ELR (cell line): ENCODE measurements at places on chromosomes 7 and 10.
A peak's percentile ranks its signal among the peaks of the same experiment; 100 is the strongest.

- DNase-seq: no peak
Measured at GRCh38 chr10:69100136-69100872, 12.4 kb downstream of the SRGN start.

DNA sequence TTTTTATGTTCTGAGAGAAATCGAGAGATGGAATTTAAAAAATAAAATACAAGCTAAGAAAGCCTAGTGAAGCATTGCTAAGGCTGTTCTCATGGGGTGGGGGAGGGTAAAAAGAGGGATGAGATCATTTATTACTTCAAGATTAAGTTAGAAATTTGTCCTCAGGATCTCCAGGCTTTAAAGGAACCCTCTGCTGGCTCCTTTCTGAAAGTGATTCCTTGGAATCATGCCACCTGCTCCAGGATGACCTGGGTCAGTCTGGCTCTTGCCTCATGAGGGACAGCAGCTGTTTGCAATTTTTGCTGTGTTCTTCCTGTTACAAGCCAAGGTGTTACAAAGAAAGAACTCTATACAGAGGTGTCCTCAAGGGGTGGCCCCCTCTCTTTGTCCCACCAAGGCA, 69.8 kb downstream of the CDK1 start:
- peak; percentile 19 for DNase-seq

DNA sequence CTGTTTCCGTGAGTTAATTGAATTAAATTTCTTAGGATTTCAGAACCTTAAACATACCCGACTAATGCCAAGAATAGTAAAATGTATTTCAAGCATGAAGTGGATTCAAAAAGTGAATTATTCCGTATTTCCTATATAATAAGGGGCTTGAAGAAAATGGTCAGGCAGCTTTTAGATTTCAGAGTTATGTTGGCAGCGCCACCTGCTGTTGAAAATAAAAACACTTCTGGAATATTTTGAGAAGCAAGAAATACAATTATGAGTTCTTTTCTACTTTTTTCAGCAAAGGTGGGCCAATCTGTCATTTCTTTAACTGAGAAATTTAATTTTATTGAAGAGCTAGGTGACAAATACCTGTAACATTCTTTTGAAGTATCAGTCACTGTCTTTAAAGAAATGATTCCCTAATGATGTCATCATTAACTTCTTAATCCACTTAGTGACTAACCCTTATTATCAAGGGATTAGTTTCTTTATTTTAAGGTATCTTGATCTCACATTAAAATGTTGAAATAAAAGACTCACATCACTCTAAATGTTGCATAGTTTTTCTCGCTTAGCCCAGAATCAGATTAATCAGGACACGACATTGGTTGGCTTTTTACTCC, 36.6 kb upstream of the AGR3 start:
- peak; percentile 71 for DNase-seq

- peak; percentile 68 for DNase-seq
Measured at GRCh38 chr10:132540456-132540855, 2.9 kb downstream of the INPP5A start.

- DNase-seq: peak; percentile 66
Measured at GRCh38 chr7:74202841-74203556, 6.8 kb upstream of the LAT2 start.

GRCh38 chr10:11285171-11285570, 267.5 kb downstream of the CELF2 start:
- DNase-seq: no peak

- no peak for DNase-seq
Measured at GRCh38 chr7:7923818-7924217, 44.8 kb upstream of the GLCCI1 start.

DNA sequence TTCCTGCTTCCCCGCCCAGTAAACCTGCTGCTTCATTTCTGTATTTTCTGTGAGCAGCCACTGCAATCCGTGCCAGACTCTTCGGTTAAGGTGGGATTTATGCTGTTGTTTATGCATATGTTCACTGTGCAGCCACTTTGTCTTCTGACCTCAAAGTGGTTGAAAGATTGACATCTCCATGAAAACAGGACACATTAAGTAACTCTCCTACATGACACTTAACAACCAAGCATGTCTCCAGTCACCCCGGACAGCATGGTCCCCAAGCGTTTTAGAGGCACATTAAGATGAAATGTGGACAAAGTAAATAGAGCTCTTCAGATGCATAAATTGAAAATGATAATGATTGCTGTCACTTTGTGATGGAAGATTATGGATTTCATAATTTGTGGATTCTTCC, 421.3 kb downstream of the GFRA1 start:
- no peak for DNase-seq

- DNase-seq: no peak
Measured at GRCh38 chr10:7608001-7608400, 58.8 kb downstream of the ITIH5 start.

- no peak for DNase-seq
Measured at GRCh38 chr7:20358762-20359282, 28.1 kb downstream of the ITGB8 start.

DNA sequence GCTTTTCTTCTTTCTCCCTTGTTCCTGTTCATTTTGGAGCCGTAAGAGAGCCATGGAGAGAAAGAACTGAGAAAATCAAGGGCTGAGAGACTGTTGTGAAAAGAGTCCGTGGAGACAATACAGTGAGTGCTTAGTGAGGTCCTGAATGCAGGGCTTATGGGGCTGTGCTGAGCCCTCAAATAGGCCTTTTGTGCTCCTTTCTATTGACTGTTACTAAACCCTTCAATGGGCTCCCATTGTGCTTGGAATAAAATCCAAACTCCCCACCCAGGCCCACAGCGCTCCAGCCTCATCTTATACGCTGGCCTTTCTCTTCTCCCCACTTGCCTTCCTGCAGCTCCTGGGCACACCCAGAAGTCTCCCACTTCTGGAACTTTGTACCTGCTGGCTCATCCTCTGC, 243.1 kb upstream of the HABP2 start:
- DNase-seq: no peak

DNA sequence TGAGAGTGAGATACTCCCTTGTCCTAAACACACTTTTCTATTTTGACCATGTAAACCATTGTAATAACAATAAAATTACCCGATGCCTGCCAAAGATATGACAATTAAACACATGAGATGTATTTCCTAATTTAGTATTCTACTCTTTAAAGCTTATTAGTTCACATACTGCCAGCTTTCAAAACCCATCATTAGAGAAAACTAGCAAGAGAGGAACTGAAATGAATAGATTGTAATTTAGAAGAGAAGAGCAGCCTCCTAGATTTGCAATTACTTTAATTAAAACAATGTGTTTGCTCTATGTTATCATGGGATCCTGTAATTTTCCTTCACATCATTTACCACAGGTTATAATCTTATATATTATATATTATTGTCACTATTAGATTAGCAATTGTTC, 428.2 kb downstream of the THSD7A start:
- DNase-seq: no peak

- DNase-seq: no peak
Measured at GRCh38 chr10:78950656-78951587, 117.8 kb upstream of the ZMIZ1 start.

DNA sequence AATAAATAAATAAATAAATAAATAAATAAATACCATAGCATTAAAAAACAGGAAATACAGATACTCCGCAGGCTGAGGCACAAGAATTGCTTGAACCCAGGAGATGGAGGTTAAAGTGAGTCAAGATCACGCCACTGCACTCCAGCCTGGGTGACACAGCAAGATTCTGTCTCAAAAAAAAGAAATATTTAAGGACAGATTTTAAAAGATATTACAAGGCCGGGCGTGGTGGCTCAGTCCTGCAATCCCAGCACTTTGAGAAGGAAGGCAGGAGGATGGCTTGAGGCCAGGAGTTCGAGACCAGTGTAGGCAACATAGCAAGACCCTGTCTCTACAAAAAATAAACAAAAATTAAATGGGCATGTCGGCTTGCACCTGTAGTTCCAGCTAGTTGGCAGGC, 17.5 kb upstream of the SNX8 start:
- DNase-seq: no peak

GRCh38 chr7:63031838-63032436, 966.7 kb upstream of the ZNF722 start:
- DNase-seq: no peak

DNA sequence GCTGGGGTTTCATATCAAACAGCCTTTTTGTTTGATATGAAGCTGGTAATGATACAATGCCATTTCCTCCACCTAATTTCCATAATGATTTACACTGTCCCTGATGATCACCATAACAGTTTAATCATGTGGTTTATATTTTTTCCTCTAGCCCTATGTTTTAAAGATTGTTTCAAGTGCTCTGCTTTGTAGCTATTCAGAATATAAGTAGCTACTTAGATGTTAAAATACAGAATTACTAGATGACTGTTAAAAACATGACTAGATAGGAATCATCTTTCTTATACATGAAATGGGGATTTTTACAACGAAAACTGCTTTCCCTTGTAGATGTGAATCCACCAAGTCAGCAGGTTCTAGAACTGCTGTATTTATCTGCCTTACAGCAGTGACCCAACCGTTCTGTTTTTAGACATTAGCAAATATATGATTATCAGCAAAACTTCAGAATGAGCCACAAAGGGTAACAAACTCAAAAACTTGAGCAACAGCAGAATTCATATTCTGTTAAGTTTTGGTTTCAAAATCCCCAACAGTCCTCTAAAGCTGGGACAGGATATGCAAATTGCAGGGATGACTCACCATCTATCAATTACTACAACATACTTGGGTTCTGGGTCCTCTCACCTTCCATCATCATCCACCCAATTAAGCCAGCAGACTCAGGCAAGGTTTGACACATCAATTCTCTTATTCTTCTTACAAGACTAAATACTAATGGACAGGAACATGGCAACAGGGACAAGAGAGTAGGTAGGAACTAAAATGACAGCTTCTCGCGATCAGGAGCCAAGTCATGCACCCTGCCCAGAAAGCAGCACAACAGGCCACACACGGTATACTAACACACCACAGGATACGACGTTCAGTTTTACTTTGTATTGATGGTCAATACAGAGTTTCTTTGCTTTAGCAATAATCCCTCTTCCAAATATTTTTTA, 83.9 kb downstream of the PIP4K2A start:
- DNase-seq: peak; percentile 77

GRCh38 chr7:22116451-22117030, 170.8 kb upstream of the CDCA7L start:
- DNase-seq: no peak

DNA sequence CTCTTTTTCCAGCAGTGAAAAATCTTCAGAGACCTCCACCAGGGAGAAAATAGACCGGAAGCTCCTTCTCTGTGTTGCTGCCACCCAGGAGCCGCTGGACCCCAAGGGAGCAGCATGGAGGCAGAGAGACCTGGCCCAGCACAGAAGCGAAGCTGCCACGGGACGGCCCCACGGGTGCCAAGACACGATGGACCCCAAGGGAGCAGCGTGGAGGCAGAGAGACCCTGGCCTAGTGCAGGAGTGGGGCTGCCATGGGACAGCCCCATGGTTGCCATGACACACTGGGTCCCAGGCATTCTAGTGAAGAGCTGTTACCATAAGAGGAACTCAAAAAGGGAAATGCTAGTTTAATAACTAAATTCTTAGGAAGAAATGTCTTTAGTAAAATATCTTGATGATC, 186.3 kb downstream of the PTPRN2 start:
- DNase-seq: no peak

DNA sequence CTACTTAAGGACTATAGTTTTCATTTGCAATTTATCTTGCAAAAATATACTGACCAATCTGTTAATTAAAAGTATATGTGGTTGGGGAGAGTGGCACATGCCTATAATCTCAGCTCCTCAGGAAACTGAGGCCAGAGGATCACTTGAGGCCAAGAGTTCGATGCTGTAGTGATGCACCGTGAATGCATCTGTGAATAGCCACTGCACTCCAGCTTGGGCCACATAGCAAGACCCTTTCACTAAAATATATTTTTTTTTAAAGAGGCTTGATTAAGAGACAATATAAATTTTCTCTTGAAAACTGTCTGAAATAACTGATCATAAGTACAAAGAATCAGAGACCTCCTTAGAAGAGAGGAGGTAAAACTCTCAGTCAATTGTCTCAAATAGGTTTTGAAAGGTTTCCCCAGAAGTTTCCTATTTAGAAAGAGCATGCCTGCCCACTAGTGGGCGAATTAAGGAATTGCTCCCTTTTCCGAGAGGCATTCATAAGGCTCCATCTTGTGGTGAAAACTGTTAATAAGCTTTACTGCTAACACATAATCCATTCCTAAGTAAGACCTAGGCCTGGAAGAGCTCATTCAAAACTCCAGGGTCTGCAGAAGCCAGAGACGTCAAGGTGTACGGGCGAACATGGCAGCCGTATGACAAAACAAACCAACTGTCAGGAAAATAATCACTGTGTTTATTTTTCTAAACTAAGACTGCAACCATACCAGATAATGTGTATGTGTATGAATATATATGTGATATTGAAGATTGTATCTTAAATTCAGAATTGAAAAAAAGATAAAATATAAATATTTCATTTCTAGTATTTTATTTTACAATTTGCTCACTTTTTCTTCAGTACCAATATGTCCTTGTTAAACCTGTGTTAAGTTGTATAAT, 6.8 kb upstream of the TAS2R40 start:
- DNase-seq: peak; percentile 84

DNA sequence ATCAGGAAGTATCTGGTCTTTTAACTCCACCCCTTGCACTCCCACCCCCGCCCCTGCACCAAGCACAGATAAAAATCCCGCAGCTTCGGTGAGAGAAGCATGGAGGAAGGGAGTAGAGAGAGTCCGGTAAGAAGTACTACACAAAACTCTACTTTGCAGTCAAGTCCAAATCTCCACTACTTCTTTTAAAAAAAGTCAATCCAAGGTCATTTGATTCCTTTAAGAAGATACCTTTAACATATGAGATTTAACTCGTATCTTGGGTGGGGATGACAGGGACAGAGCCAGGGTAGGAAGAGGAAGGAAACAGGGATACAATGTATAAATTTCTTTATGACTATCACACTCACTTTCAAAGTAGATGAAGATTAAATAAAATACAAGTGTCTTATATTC, 132.1 kb downstream of the NRBF2 start:
- peak; percentile 77 for DNase-seq

DNA sequence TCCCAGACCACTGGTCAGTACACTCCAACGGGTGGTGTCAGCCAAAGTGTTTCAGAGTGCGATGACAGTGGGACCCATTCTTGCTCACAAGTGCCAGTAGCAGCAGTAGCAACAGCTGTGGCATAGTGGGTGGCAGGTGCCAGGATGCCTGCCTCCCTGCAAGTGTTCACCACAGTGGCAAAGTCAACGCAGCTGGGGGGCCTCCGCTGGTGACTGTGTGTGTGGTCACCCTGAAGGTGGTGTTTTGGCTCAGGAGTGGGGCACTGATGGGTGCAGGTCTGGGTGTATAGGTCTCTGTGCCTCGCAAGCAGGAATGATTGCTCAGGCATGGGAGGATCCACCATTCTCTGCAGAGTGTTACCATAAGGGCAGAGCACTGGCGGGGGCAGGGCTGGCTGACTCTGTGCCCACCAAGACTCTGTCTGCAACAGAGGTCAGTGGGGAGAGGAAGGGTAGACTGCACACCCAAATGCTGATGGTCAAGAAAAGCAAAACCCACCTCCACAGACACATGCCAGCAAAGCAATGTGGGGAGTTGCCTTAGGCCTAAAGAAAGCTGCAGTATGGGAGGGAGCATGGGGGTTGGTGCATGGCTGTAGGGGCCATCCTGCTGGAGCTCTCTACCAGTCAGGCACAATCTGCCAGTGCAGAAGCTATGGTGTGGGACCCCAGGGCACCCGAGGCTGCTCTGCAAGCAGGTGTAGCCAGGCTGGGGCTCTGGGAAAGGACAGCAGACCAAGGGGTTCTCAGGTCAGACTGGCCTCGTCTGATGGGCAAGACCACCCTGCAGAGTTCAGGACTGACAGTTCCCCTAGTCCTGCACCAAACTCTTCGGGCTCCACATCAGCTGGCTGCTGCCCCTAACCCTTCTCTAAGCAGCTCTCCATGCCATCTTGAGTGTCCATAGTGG, 368.1 kb downstream of the CTNNA3 start:
- DNase-seq: no peak

- no peak for DNase-seq
Measured at GRCh38 chr10:92615515-92615914, 22.6 kb downstream of the KIF11 start.
